ENCODE measurements at places on chromosomes 12 and 14.

GRCh38 chr12:47223848-47224213 is 144.1 kb upstream of the AMIGO2 start:
- H3K27me3 ChIP-seq: no peaks in the 10 kb centered on the region
- DNase-seq: no peak
- H3K4me1 ChIP-seq: peaks cover 8% of the 10 kb centered on the region
- H3K4me3 ChIP-seq: no peak overlapping the region

DNA sequence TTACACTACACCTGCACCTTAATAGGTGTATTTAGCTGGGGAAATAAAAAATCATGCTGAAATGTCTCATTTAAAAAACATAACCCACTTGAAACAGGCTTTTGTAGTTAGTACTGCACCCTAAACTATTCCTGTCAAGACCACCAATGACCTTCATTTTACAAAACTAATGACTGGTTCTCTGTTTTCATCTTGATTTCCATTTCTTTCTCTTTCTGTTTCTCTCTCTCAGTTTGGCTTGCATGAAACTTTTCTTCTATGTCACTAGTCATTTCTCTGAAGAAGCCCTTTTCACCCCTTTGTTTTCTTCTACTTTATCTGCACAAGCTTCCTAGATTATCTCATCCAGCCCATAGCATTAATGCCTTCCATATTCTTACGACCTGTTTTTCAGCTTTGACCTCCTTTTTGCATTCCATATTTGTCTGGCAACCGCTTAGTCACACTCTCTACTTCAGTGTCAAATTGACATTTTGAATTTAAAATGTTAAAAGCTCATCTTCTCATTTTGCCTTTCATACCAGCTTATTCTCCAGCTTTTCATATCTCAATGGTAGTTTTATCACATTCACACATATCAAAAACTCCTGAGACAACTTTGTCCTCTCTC is 32.7 kb upstream of the KLRF1 start:
- H3K27me3 ChIP-seq: no peaks in the 10 kb centered on the region
- no peaks in the 10 kb centered on the region for H3K4me1 ChIP-seq
- DNase-seq: no peak
- H3K27ac ChIP-seq: no peak overlapping the region

DNA sequence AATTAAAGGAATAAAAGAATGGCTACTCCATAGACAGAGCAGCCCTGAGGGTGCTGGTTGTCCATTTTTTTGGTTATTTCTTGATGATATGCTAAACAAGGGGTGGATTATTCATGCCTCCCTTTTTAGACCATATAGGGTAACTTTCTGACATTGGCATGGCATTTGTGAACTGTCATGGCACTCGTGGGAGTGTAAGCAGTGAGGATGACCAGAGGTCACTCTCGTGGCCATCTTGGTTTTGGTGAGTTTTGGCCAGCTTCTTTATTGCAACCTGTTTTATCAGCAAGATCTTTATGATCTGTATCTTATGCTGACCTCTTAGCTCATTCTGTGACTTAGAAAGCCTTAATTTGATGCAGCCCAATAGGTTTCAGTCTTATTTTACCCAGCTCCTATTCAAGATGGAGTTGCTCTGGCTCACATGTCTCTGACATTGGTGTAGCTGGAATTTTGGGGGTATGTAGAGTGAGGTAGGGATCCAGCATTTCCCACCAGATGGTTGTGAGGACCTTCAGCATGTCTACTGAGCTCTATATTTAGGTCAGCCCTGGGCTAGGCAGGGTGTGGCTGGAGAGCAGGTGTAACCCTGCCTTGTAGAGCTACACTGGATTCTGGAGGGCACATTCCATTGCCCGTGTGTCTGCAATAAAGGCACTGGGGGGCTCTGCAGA is 103.5 kb upstream of the SLC38A2 start:
- H3K27me3 ChIP-seq: no peaks in the 10 kb centered on the region
- H3K4me3 ChIP-seq: no peak overlapping the region
- peaks cover 45% of the 10 kb centered on the region for H3K4me1 ChIP-seq
- H3K27ac ChIP-seq: peak overlapping the region; percentile 94

DNA sequence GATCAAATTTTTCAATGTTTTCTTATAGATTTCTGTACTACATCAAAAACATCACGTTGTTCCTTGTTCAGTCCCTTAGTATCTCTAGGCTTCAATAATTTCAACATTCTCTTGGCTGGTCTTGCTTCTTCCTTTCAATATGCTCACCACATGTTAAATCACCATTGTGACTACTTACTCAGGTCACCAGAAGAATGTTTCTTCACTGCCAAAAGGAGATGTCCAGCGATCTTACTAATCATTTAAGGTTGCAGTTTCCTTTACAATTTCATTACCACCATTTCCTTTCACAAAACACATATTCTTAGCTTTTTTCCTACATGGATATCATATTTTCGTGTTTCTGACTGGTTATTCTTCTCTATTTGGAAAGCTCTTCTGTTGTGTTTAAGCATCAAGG is 363.8 kb downstream of the NAV3 start:
- H3K36me3 ChIP-seq: no peaks in the 10 kb centered on the region
- no peak overlapping the region for H3K4me3 ChIP-seq
- H3K27me3 ChIP-seq: no peaks in the 10 kb centered on the region
- no peak overlapping the region for H3K27ac ChIP-seq
- DNase-seq: no peak
- no peaks in the 10 kb centered on the region for H3K4me1 ChIP-seq

DNA sequence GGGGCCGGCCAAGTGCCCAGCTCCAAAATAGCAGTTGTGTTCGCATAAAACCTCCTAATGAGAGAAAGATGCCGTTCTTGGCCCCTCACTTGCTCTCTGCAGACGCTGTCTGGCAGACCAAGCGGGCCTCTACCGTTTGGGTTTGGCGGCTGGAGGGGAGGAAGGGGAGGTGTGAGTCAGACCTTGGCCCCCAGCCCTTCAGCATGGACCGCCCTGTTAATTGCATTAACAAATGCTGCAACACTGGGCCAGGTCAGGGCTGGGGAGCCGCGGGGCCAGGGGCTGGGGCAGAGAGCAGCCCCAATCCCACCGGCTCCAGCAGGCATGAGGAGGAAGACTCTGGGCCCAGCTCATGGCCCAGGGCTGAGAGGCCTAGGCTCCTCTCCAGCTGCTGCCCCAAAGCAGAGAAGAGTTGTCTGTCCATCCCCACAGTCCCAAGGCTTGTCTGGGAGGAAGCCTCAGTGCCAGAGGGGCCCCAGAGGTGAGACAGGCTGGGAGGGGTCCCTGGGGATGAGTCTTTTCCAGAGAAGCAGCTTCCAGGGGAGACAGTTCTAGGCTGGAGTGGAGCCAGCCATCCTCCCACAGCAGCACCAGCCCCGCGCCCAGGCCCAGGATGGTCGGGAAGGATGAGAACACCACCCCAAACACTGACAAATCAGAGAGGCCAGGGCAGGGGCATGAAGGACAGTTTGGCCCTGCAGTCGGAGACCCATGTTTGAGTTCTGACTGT is 16.9 kb downstream of the LTBP2 start:
- H3K27me3 ChIP-seq: no peaks in the 10 kb centered on the region
- no peak overlapping the region for H3K27ac ChIP-seq
- no peak overlapping the region for H3K4me3 ChIP-seq
- H3K4me1 ChIP-seq: no peaks in the 10 kb centered on the region
- no peak for DNase-seq
- no peaks in the 10 kb centered on the region for H3K36me3 ChIP-seq

GRCh38 chr14:38384741-38385140 is 128.8 kb upstream of the CLEC14A start:
- H3K36me3 ChIP-seq: no peaks in the 10 kb centered on the region
- H3K4me3 ChIP-seq: no peak overlapping the region
- no peaks in the 10 kb centered on the region for H3K27me3 ChIP-seq
- H3K4me1 ChIP-seq: no peaks in the 10 kb centered on the region

GRCh38 chr14:56002876-56003625 is 115.2 kb upstream of the PELI2 start:
- no peaks in the 10 kb centered on the region for H3K4me1 ChIP-seq
- H3K27me3 ChIP-seq: no peaks in the 10 kb centered on the region
- H3K36me3 ChIP-seq: no peaks in the 10 kb centered on the region
- DNase-seq: no peak
- no peak overlapping the region for H3K27ac ChIP-seq

- DNase-seq: no peak
- H3K4me1 ChIP-seq: no peaks in the 10 kb centered on the region
- H3K4me3 ChIP-seq: no peak overlapping the region
Measured at GRCh38 chr14:84420221-84420620, 1109.7 kb upstream of the FLRT2 start.

- no peak for DNase-seq
- no peak overlapping the region for H3K27ac ChIP-seq
- H3K36me3 ChIP-seq: no peaks in the 10 kb centered on the region
- no peaks in the 10 kb centered on the region for H3K4me1 ChIP-seq
- H3K27me3 ChIP-seq: no peaks in the 10 kb centered on the region
Measured at GRCh38 chr14:97107760-97108159, 310.6 kb downstream of the VRK1 start.

DNA sequence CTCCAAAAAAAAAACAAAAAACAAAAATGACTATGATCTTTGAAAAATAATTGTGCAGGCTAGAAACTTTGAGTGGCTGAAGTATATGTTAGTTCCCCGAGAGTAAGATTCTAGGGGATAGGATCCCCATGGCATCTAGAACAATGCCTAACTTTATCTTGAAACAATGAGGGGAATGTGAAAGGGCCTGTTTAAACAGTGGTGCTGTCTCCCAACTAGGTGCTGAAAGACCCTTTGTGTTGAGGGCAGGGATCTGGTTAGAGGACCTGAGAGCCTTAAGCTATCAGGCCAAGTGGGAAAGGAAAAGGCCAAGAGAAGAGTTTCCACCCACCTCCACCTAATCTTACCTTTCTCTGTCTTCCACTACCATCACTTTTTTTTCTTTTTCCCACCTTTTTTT is 6.8 kb upstream of the YLPM1 start:
- no peaks in the 10 kb centered on the region for H3K27me3 ChIP-seq
- no peaks in the 10 kb centered on the region for H3K36me3 ChIP-seq
- no peak overlapping the region for H3K4me3 ChIP-seq
- no peaks in the 10 kb centered on the region for H3K4me1 ChIP-seq

GRCh38 chr12:109764776-109765445 is 51.3 kb downstream of the FAM222A start:
- H3K36me3 ChIP-seq: no peaks in the 10 kb centered on the region
- H3K4me1 ChIP-seq: no peaks in the 10 kb centered on the region
- H3K4me3 ChIP-seq: no peak overlapping the region
- DNase-seq: no peak
- H3K27ac ChIP-seq: no peak overlapping the region
- H3K27me3 ChIP-seq: no peaks in the 10 kb centered on the region

DNA sequence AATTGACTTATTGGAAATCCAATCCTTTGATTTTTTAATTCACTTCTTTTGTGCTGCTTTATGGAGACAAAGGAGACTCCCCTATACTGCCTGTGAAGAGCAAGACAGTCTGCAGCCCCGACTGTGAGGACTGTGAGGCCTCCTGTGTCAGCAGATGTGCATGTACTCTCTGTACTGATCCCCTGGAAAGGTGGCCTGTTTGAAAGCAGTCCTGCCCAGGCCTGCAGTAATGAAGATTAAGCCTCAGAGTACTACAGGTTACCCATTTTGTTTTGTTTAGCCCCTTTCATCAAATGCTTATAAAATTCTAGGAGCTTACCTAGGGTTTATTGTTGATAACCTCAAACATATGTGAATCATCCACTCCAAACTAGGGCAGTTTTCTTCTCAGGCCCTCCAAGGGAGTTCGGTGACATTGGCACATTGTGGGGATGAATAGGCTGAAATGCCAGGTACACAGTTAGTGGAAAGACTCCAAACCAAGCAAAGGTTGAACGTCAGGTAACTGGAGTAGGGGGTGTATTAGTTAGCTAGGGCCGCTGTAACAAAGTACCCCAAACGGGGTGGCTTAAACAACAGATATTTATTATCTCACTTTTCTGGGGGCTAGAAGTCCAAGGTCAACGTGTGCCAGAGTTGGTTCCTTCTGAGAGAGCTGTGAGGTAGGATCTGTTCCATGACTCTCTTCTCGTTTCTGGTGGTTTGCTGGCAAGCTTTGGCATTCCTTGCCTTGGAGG is 208.7 kb upstream of the BCL2L14 start:
- no peaks in the 10 kb centered on the region for H3K27me3 ChIP-seq
- no peak overlapping the region for H3K27ac ChIP-seq
- H3K4me3 ChIP-seq: no peak overlapping the region
- DNase-seq: no peak
- no peaks in the 10 kb centered on the region for H3K36me3 ChIP-seq

GRCh38 chr12:89101440-89101839 is 250.9 kb downstream of the DUSP6 start:
- no peaks in the 10 kb centered on the region for H3K36me3 ChIP-seq
- no peak overlapping the region for H3K4me3 ChIP-seq
- H3K4me1 ChIP-seq: no peaks in the 10 kb centered on the region
- H3K27me3 ChIP-seq: no peaks in the 10 kb centered on the region

DNA sequence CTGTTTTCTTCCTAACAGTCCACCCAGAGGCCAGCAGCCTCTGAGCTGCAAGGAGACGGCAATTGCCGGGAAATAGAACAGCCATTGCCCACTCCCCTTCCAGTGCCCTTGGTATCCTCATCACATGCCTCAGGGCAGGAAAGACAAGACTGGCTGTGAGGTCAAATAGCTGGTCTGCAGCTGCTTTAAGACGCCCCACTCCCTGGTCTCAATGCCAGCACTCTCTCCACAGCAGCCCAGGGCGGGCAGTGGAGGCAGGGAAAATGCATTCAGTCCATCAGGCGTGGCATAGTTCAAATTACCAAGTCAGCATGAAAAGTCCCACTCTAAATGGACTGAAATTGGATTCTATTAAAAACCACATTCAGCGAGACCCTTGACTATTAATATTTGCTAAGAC is 35.6 kb downstream of the TTC9 start:
- no peak overlapping the region for H3K27ac ChIP-seq
- H3K4me1 ChIP-seq: no peaks in the 10 kb centered on the region
- H3K4me3 ChIP-seq: no peak overlapping the region
- DNase-seq: no peak
- H3K27me3 ChIP-seq: no peaks in the 10 kb centered on the region

- H3K27me3 ChIP-seq: peaks cover 2% of the 10 kb centered on the region
- DNase-seq: no peak
- no peak overlapping the region for H3K4me3 ChIP-seq
Measured at GRCh38 chr14:69481815-69482568, 2.5 kb upstream of the PLEKHD1 start.

DNA sequence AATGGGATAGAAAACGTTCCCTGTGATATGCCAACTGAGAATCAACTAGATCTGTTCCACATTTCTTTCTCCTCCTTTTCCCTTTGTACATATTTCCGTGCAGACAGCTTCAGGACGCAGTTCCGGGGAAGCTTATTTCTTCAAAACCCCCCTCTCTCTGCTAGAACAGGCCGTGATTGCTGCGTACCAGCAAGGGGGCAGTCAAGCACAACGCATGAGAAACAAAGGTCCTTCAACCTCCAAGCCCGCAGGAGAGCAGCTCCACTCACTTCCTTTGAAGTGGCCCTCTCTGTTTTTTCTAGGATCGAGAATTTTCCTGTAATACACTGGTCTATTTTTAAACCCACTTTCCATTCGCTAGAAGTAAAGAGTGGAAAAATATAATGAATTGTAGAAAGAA is 80.8 kb downstream of the ZNF664 start:
- DNase-seq: no peak
- H3K4me1 ChIP-seq: no peaks in the 10 kb centered on the region
- H3K27me3 ChIP-seq: no peaks in the 10 kb centered on the region

All from Panc1 (cell line).